Stimulated activated CD8-positive, alpha-beta memory T cell treated with anti-CD3 and anti-CD28 coated beads, Interleukin-2, amount 100 ng/mL, for 48 hours (primary cell): ENCODE measurements at places on chromosomes 1 and 21.

- DNase-seq = no peak
Measured at GRCh38 chr21:43865540-43866259, 677 bp downstream of the AGPAT3 start.

DNA sequence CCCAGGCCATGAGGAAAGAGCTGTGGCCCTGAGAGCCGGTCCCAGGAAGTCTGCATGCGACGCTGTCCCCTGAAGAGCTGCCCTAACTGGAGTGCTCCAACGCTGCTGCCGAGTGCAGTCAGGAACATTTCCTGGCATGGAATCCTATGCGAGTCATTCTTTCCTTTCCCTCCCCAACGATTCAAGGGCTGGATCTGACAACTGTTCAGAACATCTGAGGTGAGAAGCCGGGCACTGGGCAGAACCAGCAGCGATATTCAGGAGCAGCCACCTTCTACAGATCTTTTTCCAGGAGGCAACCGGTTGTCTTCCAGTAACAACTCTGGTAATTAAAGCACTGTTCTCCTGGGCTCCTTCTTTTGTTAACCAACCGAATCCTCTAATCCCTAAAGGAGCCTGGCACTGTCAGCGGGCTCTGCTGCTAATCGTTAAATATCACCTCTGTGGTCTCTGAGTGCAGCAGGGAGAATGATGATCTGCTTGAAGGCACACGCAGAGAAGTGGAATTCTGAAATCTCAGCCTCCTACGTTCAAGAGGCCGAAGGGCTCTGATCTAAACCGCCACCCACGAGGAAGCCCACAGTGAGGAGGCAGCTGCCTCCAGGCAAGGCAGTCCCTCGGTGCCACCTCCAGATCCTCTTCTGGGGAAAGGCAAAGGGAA is 55.8 kb downstream of the SLC45A1 start:
- DNase-seq = no peak

DNA sequence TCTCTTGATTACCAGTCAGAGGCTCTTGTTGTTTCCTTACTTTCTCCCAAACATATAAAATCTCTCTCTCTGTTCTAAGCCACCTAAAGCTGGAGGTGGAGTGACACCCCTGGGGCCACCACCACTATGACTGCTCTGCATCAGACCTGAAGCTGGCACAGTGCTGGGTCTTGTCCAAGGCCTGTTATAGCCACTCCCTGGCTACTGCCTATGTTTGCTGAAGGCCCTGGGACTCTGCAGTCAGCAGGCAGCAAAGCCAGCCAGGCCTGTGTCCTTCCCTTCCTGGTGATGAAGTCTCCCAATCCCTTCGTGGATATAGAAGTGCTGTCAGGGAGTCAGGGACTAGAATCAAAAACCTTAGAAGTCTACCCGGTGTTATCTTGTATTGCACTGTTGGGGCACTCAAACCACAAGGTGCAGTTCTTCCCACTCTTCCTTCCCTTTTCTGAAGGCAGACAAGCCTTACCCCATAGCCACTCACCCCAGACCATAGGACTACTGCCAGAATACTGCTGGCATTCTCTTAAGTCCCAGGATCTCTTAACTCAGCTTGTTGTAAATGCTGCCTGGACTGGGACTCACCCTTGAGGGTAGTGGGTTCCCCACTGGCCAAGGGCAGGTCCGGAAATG is 103.1 kb downstream of the RPS6KC1 start:
- no peak for DNase-seq

DNA sequence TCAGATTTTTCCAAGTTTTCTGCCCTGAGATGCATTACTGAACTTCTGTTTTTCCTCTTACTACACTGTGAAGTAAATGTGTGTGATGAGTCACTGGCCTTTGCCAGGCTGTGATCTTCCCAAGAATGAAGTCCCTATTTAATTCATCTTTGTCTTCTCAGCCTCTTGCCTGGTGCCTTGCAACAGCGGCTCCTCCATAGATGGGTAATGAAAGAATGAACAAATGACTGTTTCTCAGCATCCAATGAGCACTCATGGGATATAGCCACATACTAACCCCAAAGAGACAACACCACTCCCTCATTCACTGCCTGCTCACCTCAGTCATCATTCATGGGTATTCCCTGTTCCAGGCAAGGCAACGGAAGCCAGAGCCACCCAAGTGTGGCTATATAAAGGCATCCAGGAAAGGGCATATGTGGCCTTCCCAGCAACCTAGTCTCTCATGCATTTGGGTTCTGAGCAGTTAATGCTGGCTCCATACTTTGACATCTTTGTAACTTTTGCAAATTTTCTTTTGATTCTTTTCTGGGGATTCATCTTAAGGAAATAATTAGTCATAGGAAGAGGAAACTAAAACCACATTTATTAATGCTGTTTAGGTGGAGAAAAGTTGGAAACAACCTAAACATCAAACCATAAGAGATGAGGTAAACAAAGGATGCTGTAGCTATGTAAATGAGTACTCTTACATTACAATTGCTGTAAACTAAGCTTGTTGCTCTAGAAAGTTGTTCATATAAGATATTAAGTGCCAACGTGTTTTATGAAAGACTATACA is 71.9 kb downstream of the HIVEP3 start:
- DNase-seq = no peak

DNA sequence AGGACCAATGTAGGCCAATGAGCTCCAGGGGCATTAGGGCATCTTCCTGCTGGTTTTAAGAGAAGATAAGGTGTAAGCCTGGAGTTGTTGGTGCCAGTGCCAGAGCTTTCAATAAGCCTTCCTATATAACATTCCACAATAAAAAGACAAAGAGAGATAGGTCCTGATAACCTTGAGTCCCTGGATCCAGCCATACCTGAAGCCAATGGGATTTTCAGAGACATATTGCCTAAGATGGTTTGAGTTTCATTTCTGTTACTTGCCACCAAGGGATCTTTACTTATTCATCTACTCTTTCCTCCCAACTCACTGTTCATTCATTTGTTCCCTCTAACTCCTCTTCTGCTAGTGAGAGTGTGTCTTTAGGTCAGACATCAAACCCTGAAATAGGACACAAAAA is 68.8 kb upstream of the CAPZB start:
- DNase-seq = no peak

DNA sequence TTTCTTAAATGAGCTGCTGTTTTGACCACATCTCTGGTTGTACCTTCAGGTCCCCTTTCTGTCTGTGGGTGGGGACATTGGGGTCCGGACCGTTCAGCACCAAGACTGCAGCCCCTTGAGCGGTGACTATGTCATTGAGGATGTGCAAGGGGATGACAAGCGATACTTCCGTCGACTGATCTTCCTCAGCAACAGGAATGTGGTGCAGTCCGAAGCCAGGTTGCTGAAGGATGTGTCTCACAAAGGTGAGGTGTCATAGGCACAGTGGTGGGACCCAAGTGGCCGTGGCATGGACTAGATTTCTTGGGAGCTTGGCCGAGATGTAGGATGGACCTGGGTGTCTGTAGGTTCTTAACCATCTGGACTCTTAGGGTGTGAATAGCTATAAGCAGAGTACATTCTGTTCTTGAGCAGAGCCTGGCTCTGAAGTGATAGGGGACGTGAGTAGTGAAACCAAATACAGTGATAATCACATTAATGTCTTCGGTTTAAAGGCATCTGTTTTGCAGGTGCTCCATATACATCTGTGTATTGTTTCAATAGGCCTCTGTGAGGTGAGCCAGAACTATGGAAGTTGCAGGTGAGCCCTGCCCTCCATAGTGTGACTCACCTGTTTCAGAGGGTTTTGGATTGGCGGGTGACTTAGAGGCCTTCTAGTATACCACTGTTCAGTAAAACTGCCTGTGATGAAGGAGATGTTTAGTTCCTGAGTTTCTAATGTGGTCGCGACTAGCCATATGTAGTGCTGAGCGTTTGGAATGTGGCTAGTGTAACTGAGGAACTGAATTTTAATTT is 6.4 kb downstream of the METTL13 start:
- DNase-seq = no peak

GRCh38 chr1:223653015-223653414 is 12.5 kb downstream of the CAPN8 start:
- DNase-seq = no peak

DNA sequence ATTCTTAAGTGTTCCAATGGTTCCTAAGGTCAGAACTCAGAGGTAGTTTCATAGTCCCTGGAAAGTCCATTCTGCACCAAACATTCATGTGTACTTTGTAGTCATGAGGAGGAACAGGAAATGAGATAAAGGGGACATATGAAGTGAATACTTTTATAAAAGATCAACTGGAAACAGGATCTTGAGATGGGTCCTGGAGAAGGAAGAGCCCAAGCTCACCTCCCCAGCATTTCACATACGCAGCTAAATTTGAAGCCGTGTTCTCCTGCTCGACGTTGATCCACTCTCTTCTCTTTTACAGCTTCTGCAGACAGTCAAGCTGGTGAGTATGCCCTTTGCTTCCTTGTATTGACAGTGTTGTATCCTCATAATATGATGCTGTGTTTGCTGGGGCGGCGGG is 429 bp downstream of the FCGR2A start:
- no peak for DNase-seq

- no peak for DNase-seq
Measured at GRCh38 chr1:75582725-75583261, 28.1 kb downstream of the SLC44A5 start.

DNA sequence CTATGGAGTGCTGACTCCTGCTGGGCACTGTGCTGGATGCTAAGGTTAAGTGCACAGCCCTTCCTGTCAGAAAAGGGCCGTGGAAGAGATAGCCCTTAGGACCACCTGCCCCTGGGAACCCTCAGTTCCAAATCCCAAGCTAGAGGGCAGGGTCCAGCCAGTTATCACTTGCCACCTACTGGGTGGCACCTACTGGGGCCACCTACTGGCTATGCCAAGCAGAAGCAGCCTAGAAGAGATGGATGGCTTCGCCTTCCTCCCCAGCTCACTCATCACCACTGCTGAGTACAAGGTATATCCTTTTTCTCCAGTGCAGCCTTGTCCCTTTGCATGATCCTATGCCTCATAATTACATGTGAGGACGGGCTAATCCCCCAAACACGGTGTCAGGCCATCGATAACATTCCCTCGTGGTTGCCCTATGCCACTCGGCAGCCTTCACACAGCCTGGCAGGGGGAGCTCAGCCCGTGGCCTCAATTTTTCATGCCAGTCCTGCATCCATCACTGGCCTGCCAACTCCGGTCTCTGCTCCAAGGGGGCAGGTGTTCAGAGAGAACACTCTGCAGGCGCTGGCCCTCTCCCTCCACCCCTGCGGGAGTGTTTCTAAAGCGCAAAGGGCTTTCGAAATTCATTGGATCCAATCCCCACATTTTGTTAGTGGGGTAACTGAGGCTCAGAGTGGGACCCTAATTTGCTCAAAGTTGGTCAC is 49.0 kb downstream of the SYT2 start:
- no peak for DNase-seq

DNA sequence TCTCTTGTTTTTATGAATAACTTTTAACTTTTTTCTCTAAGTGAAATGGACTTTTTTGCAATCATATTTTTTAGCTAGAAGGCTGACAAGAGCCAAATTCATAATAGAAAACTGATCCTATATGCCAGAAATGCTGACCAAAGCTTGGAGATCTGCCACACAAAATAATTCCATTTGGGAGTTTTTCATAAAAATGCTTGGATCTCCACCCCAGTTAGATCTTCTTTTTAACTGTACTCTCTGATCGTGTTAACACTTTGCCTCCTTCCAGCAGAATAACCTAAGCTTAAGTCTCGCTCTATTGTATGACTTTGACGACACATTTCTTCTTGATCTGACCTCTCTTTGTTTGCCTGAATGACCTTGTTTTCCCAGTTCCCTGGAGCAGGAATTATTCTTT is 16.8 kb downstream of the FLG2 start:
- DNase-seq = no peak
